ENCODE measurements at places on chromosomes 4 and X. TPM values are rescaled to one million over a fixed set of nuclear protein-coding genes. Genes with fewer than 3 reads are reported as not detected.

- DNase-seq = no peak
These were observed 14.2 kb downstream of the CXCR3 start for GRCh38 chrX:71604141-71604540.

DNA sequence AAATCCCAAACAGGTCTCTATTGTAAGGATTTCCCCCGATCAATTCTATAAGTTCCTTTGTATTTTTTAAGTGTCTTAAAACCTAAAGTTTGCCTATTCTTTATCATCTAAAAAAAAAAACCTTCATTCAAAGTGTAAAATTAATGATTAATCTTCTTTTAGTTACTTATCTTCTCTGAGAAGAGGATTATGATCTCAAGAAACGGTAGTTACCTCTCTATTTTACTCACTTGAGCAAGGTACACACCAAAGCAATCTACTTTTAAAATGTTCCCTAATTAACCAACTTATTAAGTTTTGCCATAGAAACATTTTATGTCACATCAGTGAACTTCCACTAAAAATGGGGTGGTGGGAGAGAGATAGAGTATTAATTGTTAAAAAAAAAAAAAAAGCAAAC lies 15.2 kb upstream of the GALNT7 start:
- no peak for DNase-seq

DNA sequence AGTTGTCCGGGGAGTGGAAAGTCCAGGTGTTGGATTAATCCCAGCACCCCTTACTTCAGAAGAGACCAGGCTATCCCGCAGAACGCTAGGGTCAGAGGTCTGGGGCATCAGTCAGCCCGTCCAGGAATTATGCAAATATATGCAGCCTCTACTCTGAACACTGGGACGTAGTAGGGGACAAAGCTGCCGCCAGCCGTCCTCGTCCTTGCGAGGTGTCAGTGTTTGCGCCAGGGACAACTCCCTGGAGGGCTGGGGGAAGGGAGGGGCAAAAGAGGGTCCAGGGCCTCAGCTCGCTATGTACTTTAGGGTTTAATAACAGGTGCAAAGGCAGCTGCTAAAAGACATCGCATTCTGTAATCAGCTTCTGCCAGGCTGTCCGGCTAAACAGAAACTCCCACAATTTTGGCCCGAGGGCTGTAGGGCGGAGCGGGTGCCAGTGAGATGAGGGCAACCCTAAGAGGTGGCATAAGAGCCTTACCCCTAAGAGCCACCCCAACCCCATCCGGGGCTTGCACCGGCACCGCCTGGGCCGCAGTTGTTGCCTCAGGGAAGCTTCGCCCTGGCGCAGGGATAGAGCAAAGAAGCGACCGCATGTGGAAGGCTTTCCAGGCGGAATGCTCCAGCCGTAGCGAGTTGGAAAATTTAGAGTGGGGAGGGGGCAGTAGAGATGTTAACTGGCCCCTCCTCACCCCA lies 8.4 kb downstream of the HAND2 start:
- DNase-seq = no peak

DNA sequence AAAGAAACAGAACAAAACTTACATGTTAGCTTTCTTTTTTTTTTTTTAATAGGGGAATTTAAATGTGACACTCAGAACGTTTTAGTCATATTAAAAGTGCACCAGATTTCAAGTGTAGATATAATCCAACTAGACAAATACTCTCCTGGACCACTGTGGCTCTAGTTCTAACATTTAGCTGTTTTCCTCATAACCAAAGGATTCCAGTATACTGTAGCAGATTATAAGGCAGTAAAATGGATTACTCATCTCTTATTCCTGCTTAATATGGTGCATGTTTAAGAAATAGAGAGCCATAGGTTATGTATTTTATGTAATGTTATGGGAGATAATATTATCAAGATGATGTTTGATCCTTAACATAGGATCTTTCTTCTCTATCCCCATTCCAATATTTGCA lies 1339.5 kb upstream of the AGA start:
- no peak for DNase-seq

- peak; percentile 5 for DNase-seq
These were observed 532.9 kb downstream of the ANKRD50 start for GRCh38 chr4:124179506-124180186.

GRCh38 chr4:153799694-153800074 lies 10.8 kb upstream of the SFRP2 start:
- DNase-seq = no peak

DNA sequence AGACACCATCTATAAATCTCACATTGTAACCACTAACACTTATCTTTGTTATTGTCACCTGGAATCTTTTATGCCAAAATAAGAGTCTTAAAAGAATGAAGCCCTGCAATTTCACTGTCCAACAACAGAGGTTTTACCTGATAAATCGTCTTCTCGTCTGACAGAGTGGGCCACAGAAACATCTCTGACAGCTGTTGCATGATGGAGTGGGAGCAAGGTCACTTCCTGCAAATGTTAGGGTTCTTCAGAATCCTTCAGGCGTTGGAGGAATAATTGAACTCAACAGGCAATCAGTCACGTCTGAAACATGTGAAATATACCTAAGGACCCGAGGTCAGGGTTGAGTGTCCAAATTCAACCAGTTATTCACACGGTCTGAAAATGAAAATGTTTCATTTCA lies 353.6 kb downstream of the TRIML1 start:
- no peak for DNase-seq

GRCh38 chr4:89439533-89439932 lies 131.9 kb upstream of the GPRIN3 start:
- DNase-seq = no peak

DNA sequence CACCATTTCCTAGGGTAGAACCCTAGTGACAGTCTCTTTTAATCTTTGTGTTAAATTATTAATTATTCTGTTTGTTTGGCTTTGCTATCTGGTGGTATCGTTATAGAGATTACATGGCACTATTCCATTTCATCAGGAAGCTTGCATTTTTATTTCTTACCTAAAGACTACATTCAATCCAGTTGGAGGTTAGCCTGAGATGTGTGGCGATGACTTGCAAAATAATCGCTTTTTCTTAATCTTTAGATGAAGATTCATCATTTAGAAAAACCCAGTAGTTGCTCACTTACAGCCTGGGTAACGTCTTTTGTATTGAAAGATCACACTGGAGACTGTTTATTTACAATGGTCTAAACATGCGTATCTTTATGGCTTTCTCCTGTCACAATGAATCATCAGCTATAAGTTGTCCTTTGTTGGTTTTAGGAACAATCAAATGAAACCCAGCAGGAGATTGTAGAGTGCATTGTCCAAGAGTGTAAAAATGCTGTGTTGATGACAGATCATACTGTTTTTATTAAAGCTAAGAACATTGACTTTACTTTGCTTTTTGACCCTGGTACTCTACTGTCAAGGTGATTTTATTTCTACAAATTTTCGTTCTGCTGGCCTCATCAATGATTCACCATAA lies 281.7 kb upstream of the PITX2 start:
- peak; percentile 60 for DNase-seq

OPRPN gene
- not detected for total RNA-seq

POF1B gene
- total RNA-seq = not detected

MSX1 gene
- 6.0 TPM for total RNA-seq

AFF2 gene
- 0.02 TPM for total RNA-seq

DNA sequence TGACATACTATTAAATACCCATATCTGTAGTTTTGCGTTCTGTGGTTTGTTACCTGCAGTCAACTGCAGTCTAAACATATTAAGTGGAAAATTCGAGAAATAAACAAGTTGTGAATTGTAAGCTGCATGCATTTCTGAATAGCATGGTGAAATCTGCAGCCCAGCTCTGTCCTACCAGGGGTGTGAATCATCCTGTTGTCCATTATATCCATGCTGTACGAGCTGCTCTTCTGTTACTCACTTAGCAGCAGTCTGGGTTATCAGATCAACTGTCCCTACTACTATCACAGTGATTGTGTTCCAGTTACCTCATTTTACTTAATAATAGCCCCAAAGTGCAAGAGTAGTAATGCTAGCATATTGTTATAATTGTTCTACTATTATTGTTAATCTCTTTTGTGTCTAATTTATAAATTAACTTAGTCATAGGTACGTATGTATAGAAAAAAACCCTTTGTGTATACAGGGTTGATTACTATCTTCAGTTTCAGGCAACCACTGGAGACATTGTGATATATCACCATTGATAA lies 173.7 kb upstream of the FAT4 start:
- DNase-seq = peak; percentile 21

GRCh38 chr4:147772056-147772455 lies 40.2 kb downstream of the ARHGAP10 start:
- DNase-seq = no peak

PDZD11 gene
- total RNA-seq = 113 TPM

GRCh38 chr4:100492129-100492528 lies 25.7 kb downstream of the EMCN start:
- no peak for DNase-seq

DNA sequence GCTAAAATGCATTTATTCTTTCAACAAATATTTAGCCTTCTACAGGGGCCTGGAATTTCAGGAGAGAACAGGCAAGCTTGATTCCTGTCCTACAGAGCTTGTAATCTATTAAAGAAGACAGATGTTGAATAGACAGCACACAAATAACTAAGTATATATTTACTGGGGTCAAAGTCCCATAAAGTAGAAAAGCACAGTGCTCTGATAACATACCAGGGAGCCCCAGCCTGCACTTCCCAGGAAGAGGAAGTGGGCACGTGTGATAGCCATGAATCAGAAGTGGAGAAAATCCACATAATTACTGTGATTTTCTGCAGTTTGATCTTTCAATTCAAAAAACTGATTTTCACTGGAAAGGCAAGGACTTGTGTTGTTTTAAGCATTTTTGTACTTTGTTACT lies 129.1 kb downstream of the EGF start:
- DNase-seq = no peak

CXCL8 gene
- not detected for total RNA-seq

GRCh38 chr4:127917151-127917550 lies 36.5 kb downstream of the PLK4 start:
- DNase-seq = no peak

DNA sequence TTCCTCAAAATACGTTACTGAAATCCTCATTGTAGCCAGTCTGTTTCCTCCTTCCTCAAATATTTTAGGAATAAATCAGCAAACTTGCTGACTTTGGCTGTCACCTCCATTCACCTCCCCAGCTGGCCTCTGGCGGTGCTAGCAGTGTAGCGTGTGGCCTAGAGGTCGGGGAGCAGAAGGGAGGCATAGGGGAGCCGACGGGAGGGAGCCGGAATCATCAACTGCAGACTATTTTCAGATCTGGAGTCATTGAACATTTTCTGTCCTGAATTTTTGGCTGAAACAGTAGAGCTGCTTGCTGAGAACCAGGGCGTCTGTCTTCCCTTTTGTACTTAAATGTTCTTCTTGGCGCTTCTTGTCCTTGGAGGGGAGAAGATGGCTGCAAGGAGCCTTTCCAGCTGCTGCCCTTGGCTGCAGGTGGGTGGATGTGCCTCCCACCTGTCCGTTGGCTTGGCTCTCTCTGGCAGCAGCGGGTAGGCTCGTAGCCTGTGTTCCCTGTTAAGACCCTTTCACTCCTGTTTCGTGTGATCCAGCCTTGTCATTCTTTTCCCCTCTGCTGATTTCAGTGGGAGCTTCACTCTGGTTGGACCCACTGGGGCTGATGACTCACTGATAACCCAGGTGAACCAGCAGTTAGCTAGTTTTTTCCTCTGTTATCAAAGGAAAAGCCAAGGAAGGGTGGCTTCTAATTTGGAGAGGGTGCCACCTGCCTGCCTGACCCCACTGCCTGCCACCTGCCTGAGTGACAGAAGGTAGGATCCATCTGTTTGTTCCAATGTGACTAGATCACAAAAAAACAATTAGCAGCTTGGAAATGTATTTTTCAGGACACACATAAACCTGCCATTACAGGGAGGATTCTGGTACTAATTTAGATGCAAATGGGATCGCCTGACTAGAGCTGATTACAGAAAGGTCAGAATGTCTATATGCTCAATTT lies 135.9 kb downstream of the GATB start:
- no peak for DNase-seq

GRCh38 chr4:101411926-101412325 lies 64.6 kb upstream of the PPP3CA start:
- no peak for DNase-seq

DNA sequence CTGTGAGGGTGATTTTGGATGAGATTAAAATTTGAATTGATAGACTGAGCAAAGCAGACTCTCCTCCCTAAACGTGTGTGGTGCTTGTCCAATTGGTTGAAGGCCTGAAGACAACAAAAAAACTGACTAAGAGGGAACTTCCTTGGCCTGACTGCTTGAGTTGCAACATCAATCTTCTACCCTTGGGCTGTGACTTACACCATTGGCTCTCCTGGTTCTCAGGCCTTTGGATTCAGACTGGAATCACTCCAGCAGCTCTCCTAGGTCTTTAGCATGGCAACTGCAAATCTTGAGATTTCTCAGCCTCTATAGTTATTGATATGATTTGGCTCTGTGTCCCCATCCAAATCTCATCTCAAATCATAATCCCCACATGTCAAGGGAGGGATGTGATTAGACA lies 49.7 kb upstream of the IGFBP7 start:
- DNase-seq = no peak
